ENCODE measurements at places on chromosomes 16 and 17.

- DNase-seq, result no peak
These were observed 1.2 kb downstream of the TRIM47 start for GRCh38 chr17:75876938-75877751.

DNA sequence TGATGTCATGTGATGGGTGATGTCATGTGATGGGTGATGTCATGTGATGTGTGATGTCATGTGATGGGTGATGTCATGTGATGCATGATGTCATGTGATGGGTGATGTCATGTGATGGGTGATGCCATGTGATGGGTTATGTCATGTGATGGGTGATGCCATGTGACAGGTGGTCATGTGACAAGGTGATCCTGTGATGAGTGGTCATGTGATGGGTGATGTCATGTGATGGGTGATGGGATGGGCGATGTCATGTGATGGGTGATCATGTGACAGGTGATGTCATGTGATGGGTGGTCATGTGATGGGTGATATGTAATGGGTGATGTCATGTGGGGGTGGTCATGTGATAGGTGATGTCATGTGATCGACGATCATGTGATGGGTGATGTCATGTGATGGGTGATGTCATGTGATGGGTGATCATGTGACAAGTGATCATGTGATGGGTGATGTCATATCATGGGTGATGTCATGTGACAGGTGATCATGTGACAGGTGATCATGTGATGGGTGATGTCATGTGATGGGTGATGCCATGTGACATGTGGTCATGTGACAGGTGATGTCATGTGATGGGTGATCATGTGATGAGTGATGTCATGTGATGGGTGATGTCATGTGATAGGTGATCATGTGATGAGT lies 17.2 kb downstream of the CD300LB start:
- DNase-seq, result peak; percentile 37

GRCh38 chr17:19996086-19996485 lies 13.1 kb upstream of the SPECC1 start:
- DNase-seq, result no peak

- no peak for DNase-seq
These were observed 91.4 kb upstream of the GSE1 start for GRCh38 chr16:85521552-85522307.

DNA sequence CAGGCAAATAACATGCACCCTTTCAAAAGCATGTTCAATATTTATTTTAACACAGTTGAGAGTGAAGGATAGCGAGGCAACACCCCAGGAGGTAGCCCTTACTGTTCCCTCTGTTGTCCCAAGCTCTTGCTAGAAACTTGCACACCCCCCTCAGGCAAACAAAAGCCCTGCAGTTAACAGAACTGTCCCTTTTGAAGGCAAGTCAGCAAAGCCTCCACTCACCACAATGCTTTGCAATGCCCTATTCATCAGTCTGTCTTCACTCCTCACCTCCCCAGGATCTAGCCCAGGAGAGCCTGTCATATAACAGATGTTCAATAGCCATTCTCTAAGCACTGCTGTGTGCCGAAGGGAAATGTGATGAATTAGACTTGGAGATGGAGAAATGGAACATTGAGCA lies 3.5 kb upstream of the CNEP1R1 start:
- DNase-seq, result no peak

GRCh38 chr17:8806926-8807550 lies 7.9 kb upstream of the MFSD6L start:
- DNase-seq, result no peak

DNA sequence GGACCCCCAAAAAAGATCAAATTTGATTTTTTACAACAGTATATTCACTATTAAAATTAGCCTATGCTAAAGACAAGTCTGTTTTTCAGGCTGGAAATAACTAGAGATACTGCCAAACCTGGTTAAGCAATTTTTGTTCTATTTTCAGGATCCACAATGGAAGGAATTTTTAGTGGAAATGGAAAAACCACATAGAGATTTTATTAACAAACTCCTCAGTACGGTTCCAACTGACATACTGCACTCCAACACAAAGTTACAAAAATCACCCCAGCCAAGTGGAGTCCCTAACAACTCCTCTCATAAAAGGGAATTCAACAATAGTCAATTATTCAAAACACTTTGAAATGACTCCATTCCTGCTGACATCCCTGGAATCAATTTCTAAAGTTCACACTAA lies 101.6 kb upstream of the TOB1 start:
- DNase-seq, result no peak

DNA sequence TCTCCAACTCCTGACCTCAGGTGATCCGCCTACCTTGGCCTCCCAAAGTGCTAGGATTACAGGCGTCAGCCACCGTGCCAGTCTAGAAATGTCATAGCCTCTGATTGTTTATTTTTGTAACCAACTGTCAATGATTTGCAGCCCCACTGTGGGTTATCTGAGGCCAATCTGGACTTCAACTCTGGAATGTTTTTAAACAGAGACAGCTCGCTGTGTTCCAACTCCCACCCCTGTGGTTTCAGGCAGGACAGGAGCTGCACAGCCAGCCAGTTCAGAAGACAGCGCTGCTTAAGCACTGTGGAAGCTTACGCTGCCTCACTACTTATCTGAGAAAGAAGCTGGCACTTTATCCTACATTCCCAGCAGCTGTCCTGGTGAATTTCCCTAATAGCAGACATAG lies 19.5 kb downstream of the MRM3 start:
- DNase-seq, result no peak

GRCh38 chr17:15036238-15036637 lies 228.9 kb downstream of the PMP22 start:
- no peak for DNase-seq

DNA sequence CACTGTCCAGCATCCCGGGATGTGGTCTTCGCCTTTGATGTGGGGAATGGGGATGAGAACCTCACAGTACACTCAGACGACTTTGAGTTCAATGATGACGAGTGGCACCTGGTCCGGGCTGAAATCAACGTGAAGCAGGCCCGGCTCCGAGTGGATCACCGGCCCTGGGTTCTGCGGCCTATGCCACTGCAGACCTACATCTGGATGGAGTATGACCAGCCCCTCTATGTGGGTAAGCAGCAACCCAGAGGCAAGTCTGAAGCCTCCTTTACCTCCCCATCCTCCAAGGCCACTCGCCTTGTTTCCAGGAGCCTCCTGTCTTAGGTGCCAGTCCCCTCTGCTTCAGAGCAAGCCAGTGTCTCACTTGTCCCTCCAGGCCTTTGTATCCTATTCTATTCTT lies 10.2 kb downstream of the CNTNAP1 start:
- DNase-seq, result no peak

DNA sequence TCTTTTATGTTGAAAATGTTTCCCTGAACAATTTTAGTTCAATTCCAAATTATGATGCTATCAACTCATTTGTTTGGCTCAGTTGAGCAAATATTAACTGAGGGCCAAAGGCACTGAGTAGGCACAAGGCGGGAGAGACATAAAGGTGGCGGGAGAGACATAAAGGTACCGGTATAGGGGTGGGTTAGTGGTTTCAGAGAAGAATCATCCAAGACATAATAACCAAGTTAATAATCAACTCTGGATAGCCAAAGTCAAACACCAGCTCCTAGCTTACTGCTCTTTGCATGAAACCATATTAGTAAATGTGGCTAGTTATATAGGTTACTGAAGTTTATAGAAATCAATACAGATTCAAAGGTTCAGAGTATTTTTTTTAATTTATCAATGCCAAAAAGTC lies 91.7 kb downstream of the RPGRIP1L start:
- DNase-seq, result no peak

DNA sequence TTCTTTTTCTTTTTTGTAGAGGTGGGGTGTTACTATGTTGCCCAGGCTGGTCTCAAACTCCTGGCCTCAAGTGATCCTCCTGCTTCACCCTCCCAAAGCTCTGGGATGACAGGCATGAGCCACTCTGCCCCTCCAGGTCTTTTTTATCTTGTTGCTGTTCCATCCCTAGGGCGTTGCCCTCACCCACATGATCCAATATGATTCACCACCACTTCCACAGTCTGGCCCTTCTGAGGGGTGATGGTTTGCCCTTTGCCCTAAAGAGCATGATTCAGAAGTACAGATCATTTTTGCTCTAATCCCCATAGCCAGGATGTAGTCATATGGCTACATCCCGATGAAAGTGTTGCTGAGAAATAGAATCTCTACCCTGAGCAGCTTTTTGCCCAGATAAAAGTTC lies 18.8 kb downstream of the STX4 start:
- DNase-seq, result peak; percentile 39

GRCh38 chr16:11104168-11105037 lies 151.6 kb downstream of the SOCS1 start:
- no peak for DNase-seq

DNA sequence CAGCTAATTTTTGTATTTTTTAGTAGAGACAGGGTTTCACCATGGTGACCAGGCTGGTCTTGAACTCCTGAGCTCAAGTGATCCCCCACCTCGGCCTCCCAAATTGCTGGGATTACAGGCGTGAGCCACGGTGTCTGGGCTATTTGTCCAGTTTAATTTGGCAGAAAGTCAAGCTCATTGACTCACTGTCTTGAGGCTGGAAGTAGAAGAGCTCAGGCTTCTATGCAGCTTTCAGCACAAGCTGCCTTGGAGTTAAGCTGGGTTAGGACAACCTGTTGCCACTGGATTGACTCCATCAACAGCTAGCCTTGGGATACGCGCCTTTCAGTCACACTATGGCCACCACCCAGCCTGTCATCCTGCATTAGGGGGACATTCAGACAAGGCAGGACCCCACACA lies 76.2 kb upstream of the DNAH17 start:
- DNase-seq, result no peak

DNA sequence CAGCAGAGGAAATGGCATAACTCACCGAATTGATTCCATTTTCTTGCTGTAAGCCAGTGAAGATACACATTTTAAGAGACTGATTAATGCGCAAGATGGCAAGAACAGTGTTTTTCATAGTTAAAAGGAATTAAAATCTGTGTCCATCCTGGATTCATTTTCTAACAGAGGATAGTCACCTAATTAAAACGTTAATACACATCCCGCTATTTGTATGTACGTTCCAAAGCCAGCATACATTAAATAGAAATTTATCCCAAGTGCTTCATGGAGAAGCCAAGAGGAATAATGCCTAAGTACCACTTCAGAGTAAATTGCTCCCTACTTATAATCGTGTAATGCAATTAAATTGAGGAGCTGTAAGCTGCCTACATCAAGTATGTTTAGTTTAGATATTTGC lies 49.9 kb downstream of the RBFOX1 start:
- no peak for DNase-seq

DNA sequence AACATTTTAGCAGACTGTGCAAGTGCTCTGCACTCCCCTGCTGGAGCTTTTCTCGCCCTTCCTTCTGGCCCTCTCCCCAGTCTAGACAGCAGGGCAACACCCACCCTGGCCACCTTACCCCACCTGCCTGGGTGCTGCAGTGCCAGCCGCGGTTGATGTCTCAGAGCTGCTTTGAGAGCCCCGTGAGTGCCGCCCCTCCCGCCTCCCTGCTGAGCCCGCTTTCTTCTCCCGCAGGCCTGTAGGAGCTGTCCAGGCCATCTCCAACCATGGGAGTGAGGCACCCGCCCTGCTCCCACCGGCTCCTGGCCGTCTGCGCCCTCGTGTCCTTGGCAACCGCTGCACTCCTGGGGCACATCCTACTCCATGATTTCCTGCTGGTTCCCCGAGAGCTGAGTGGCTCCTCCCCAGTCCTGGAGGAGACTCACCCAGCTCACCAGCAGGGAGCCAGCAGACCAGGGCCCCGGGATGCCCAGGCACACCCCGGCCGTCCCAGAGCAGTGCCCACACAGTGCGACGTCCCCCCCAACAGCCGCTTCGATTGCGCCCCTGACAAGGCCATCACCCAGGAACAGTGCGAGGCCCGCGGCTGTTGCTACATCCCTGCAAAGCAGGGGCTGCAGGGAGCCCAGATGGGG lies 3.1 kb downstream of the GAA start:
- DNase-seq, result no peak

DNA sequence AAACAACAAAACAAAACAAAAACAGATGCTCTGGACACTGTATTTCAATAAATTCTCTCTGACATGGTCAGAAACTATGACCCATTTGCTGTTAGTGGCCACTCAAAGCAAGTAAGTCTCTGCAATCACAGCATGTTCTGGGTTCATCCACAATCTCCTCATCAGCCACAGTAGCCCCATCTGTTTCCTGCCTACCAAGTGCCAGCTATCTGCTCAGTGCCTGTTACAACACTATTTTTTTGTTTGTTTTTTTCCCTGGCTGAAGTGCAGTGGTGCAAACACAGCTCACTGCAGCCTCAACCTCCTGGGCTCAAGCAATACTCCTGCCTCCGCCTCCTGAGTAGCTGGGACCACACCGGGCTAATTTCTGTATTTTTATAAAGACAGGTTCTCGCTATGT lies 137.9 kb downstream of the SOX9 start:
- DNase-seq, result no peak

DNA sequence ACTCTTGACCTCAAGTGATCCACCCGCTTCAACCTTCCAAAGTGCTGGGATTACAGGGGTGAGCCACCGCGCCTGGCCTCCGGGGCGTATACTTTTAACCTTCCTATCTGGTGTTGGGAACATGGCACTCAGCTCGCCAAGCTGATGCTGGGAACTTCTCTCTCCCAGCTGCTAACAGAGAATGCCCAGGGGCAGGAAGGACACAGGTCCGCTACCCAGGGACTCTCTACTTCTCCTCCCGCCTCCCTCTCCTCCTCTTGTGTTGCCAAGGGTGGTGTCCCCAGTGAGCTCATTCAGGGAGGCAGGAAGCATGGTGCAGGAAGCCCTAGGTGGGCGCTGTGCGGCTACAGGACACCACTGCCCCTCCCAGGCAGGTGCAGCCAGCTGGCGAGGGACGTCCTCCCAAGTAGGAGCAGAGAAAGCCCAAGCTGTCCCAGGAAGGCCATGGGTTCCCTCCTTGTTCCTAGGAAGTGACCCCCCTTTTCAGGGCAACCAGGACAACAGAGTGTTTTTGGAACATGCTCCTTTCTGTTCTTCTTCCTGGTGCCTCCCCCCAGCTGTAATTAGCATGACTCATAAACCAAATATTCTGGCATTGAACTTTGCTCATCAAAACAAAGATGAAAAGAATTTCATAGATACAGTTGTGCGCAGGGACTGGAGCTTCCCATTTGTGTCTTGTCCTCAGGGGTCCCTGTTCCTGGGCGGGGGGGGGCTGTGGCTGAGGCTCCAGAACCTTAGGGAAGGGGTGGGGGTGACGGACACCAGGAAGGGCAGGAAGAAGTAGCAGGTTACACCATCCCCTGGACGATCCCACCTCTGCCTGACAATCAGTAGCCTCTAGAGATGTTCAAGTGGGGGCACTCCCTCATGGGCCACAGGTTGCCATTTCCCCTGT lies 2.7 kb downstream of the C1QTNF1 start:
- no peak for DNase-seq

DNA sequence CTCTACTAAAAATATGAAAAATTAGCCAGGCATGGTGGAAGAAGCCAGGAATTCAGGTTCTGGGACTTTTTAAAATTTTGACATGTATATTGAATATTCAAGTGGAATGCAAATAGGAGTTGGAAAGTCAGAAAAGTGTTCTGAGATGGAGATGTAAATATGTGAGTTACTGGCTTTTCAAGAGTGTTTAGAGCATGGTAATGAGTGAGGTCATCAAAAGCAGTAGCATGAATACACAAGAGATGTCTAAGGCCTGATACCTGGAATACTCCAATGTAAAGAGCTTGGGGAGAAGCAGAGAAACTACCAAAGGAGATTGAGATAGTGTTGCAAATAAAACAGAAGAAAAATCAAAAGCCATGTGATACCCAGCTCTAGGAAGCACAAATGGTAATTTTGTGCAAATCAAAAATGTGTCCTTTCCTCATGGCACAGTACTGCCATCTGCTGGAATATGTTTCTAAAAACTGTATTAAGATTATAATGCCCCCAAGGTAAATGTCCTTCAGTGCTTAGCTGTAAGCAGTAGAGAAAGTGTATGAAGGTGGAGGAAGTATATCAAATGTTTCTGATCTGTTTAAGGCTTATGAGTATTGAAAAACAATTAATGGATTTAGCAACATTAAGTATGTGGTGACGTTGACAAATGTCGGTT lies 908.4 kb downstream of the KCNJ18 start:
- DNase-seq, result no peak

All from hematopoietic multipotent progenitor cell treated with erythropoietin and hydrocortisone succinate and interleukin-3 and kit ligand, for 17 days (in vitro differentiated cells).